SJCRH30 (cell line): ENCODE measurements at places on chromosomes 3 and 15. TPM values are rescaled to one million over a fixed set of nuclear protein-coding genes. Genes with fewer than 3 reads are reported as not detected.

Gene VGLL3
- 77.4 and 86.6 TPM in 2 replicates for total RNA-seq

DNA sequence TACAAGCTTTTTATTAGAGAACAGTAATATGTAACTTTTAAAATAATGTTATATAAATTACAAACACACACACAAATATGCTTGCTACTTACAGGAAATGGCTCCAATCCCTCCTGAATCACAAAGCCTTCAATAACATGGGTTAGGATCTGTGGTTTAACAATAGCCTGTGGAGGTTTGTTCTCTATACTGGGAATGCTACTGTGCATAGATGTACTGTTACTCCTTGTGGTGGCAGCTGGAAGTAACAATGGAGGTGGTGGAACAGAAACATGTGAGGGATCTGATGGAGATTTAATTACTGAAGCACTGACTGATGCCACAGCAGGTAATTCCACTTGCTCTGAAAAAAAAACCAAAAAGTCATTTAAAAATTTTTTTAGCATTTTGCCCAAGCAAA, 64.4 kb downstream of the PHC3 start:
- no peak for DNase-seq

DNA sequence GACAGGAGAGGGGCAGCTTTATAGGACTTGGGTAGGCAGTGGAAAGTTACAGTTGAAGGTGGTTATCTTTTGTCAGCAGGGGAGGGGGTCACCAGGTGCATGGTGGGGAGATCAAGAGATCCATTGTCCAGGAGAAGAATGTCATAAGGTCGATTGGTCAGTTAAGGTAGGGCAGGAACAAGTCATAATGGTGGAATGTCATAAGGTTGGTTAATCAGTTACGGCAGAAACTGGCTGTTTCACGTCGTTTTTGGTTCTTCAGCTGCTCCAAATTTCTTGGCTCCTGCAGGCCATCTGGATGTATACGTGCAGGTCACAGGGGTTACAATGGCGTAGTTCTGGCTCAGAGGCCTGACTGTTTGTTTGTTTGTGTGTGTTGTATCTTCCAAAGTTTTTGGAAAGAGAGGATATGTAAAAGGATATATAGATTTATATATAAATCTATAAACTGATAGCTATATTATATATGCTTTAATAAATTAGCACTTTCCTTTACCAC, 565.1 kb downstream of the ZNF385D start:
- no peak for DNase-seq

- no peak for DNase-seq
Measured at GRCh38 chr15:39273717-39274411, 307.0 kb upstream of the THBS1 start.

- no peak for DNase-seq
Measured at GRCh38 chr15:63389902-63390670, 8.4 kb upstream of the CA12 start.

DNA sequence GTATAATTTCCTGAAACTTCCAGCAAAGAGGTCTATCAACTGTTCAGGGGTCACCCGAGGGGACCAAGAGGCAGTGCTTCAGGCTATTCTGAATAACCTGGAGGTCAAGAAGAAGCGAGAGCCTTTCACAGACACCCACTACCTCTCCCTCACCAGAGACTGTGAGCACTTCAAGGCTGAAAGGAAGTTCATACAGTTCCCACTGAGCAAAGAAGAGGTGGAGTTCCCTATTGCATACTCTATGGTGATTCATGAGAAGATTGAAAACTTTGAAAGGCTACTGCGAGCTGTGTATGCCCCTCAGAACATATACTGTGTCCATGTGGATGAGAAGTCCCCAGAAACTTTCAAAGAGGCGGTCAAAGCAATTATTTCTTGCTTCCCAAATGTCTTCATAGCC, 6.8 kb downstream of the GCNT3 start:
- no peak for DNase-seq

DNA sequence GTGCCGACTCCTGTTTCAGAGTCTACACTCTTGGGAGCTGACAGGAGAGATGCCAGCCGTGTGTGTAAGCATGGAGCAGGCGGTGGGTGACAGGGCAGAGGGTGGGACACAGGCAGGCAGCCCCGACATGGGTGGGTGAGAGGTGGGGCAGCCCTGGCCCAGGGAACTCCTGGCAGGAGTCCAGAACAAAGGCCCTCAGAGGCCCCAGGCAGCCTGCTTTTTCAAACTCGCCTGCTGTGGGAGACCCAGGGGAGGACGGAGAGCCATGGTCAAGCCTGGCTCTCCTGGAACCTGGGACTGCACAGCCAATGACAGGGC, 29.3 kb upstream of the SLC41A3 start:
- no peak for DNase-seq
